ENCODE measurements at places on chromosomes 16 and 17.

DNA sequence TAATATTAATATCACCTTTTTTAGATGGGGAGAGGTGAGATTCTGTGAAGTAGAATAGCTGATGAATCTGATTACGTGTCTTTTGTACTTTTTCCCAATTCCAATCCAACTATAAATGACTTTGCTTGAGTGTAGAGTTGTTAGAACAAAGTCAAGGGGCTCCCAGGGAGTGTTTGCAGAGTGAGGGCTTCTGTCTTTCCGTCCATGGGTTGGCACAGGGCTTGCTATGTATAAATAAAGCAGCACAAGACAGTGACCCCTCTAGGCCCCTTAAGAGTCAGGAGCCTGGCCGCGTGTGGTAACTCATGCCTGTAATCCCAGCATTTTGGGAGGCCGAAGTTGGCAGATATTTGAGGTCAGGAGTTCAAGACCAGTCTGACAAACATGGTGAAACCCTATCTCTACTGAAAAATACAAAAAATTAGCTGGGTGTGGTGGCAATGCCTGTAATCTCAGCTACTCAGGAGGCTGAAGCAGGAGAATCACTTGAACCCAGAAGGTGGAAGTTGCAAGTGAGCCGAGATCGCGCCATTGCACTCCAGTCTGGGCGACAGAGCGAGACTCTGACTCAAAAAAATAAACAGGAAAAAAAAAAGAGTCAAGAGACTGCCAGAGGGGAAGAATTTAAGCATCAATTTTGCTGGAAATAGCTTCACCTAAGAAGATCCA, 127.9 kb upstream of the HS3ST3A1 start:
- no peak for DNase-seq

DNA sequence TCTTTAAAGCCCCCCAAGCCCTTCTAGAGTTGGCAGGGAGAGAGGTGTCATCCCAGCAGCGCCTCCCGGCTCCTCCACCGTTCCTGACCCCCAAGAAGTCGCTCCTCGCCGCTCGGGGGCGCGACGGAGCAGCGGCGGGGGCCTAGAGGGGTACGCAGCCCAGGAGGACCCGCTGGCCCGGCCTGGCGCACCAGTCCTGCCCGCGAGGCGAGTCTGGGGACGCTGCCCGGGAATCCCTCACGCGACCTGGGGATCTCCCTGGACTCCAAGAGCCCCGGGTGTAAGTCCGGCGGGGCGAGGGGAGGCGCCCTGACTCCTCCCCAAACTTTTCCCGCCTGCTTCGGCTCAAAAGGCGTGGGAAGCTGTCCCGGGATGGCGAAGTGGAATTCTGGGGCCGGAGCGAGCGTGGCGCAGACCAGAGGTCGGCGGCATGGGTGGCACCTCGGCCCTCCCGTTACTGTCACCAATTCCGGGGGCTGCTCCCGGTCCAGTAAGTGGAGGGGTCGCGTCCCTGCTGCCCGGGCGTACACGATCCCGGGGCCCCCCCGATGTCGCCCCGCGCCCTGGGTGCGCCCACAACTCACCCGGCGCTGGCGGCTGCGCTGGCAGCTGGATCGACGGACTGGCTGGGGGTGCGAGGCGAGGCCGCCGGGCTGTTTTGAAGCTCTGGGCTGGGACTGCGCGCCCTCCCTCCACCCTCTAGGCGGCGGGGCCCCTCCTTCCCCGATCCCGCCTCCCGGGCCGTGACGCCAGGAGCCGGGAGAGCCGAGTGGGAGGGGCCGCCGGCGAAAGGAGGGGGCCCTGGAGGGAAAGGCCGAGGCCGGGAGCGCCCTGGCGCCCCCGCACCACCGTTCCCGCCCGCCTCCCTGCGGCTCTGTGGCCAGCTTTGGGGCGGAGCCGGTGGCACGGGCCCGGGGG, at the start of gene EMP2:
EMP2 (minus strand) TSS at position 634 of the 918 bp plus-strand sequence. CDS start 32,981 bp downstream, outside the sequence.
- peak; percentile 40 for DNase-seq

DNA sequence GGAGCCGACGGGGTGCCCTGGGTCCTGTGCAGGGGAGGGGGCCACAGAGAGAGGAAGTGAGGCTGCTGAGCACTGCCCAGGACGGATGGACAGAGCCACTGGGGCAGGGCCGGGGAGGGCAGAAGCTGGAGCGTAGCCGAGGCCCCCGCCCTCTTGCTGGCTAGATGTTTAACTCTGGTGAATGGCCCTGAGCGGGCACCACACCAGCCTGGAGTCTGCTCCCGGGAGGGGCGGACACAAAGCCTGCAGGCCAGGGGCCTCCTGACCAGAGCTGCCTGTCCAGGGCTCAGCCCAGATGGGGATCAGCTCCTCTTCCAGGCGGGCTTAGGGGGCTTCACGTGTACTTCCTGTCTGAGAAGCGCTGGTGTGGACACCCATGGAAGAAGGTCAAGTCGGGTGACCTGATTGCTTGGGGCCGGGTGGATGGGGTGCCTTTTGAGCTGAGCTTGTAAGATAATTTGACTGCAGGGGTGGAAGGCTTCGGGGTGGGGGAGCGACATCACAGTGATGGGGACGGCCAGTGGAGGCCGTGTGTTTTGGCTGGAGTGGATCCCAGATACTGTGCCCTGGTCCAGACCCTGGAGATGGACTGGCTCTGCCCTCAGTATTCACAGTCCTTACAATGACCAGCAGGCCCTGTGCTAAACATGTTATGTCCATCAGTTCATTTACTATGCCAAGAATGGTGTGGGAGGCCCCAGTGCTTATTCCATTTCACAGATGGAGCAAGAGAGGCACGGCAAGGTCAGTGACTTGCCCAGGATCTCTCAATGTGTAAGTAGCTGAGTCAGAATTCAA, 33.7 kb upstream of the CIBAR2 start:
- DNase-seq, result no peak

GRCh38 chr16:5062051-5062450, 3.7 kb downstream of the C16orf89 start:
- DNase-seq, result no peak

DNA sequence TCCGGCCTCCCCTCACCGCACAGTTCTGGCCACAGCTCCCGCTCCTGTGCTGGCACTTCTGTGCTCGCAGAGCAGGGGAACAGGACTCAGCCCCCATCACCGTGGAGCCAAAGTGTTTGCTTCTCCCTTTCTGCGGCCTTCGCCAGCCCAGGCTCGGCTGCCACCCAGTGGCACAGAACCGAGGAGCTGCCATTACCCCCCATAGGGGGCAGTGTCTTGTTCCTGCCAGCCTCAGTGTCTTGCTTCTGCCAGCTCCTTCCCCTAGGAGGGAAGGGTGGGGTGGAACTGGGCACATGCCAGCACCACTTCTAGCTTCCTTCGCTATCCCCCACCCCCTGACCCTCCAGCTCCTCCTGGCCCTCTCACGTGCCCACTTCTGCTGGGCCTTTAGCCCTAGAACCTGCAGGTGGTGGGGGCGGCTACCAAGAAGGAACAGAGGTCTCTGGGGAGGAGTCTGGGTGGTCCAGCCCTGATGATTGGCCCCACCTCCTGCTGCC, 645 bp upstream of the ELMO3 start:
- no peak for DNase-seq

- DNase-seq, result peak; percentile 25
These were observed 4.4 kb downstream of the SHBG start for GRCh38 chr17:7634384-7634783.

DNA sequence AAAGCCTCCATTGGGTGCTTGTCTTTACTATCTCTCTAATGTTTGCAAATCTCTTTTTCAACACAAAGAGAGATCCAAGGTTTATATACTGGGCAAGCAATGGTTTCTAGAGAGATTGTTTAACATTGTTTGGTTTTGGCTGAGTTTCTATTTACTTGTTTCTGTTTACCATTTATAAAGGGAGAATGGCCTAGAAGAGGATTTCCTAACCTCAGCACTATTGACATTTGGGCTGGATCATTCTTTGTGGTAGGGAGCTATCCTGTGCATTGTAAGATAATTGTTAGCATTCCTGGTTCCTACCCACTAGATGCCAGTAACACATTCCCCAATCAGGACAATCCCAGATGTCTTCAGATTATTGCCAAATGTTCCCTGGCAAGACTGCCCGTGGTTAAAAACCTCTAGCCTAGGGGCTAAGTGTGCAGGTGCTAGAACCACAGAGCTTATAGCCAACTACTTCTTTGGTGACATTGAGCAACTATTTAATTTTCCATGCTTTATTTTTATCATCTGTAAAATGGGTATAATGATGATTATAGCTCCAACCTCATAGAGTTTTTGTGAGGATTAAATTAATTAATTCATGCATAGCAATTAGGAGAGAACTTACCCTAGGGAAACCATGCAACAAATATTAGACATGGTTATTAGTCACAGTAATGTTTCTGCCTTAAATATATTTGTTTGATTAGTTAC, 413.9 kb upstream of the MAF start:
- no peak for DNase-seq

GRCh38 chr17:41402161-41402560, 4.8 kb upstream of the KRT31 start:
- no peak for DNase-seq

DNA sequence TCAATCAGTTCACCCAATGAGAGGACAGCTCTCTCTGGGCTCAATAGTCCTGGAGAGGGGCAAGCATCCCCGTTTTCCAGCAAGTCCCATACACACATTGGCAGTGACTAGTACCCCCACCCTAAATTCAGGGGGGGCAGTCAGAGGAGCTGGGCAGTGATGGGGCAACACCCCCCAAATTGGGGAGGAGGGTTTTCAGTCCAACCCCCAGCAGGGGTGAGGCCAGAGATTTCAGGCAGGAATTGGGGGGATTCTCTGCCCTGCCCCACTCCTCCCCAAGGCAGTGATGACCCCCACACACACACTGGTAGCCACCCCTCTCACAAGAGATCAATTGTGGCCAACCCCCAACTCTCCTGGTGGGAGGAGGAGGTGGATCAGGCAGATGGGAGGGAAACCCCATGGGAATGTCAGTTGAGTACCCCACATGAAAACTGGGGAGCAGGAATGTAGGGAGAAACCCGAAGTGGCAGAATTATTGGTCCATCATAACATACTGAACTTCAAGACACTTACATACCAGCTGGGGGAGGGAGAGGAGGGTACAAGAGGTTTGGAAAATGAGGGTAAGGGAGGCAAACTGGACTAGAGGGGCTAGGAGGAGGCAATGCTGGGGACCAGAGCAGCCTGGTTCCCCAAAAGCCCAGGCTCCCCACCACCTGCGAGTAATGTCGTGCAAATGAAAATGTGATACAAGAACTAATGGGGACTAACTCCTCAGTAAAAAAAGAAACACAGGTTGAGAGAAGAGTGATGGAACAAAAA, 3.1 kb downstream of the VAMP2 start:
- DNase-seq, result no peak

- no peak for DNase-seq
These were observed 371.0 kb downstream of the RBFOX1 start for GRCh38 chr16:7703672-7704071.

- no peak for DNase-seq
These were observed 24.1 kb downstream of the SERPINF1 start for GRCh38 chr17:1785930-1786329.

DNA sequence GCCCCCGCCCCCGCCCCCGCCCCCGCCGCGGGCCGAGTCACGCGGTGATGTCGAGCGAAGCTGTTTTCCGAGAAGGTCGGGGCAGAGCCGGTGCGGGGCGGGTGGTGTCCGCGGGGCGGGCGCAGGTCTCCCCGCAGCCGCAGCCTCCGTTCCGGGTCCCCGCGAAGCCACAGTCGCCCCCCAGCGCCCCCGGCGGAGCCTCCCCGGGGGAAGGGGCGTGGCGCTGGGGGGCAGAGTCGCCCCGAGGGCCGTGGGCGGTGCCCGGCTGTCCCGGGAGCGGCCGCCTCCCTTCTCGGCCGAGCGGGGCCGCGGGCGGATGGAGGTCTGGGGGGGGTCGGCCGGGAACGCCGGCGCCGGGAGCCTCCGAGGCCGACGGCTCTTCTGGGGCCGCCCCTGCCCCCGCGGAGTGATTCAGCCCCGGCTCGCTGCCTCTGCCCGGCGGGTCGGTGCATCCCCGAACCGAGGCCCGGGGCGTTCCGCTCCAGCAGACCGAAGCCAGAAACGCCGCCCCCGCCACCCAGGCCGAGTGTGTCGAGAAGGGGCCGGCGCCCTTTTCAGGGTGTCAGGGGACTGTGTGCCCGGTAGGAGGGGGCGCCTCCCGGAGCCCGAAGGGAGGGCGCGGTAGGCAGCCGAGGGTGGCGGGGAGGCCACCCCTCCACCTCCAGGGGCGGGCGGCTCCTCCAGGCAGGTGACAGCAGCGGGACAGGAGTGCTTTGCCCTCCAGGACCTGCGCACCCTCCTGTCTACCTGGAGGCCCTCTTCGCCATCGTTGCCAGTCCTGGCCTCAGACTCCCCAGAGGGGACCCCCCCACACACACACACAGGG, 1.7 kb downstream of the METRNL start:
- DNase-seq, result no peak

DNA sequence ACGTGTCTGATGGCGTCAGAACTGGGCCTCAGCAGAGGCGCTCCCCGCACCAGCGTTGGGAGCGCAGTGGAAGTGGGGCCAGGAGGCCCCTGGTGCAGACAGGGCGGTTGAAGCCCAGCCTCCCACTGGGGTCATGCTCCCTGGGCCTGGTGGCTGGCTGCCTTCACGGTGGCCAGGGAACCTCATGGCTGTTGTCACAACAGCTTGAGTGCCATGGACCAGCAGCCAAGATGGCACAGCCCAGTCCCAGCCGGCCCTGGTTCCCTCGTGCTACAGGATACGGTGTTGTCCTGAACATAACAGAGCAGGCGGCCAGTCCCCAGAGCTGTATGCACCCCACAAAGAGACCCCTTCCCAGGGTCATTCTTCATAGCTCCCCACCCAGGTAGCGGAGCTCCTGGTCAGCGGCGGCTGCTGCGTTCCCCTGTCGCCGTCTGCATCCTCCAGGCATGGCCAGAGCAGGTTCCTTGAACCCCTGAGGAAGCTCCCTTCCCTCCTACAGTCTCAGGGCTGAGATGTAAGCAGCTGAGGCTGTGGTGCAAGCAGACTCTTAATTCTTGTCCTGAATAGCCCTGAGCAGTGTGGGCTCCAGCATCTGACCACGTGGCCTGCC, 29.7 kb downstream of the NME3 start:
- no peak for DNase-seq

DNA sequence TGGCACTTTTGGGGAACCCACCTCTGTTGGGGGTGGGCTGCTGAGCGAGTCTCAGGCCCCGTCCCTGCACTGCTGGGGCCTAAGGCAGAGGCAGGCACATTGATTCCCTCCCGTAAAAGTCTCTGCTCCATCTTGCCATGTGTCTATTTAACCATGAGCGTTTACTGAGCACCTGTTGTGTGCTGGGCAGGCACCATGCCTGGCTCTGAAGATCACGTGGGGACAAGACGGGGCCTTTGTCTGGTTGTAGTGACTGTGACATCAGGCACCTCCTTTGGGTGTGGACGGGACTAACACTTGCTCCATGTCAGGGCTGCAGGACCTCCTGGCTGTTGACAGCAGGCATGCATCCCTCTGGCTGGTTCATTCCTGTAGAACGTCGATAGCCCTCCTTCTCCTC, 204.7 kb upstream of the CIBAR2 start:
- DNase-seq, result no peak

DNA sequence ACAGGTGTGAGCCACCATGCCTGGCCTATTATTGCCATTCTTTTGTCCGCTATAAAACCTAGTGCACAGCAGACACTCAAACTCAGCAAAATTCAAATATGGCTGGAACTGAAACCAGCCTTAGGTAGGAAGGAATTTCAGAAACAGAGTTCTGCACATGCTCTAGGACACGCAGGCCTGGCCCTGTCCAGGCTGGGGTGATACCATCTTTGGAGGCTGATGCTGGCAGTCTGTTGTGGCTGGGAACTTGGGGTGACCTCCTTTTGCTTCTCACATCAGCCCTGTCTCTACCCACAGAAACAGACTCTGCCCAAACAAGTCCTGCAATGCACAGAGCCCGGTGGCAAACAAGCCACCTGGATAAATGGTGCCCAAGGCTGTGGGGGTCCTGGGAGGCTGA, 12.6 kb upstream of the KIFC3 start:
- DNase-seq, result no peak

GRCh38 chr17:63246344-63246743, 199.8 kb downstream of the CYB561 start:
- no peak for DNase-seq

Measured in brain microvascular endothelial cell (primary cell).